ENCODE measurements at places on chromosomes 6 and 20. TPM values are rescaled to one million over a fixed set of nuclear protein-coding genes. Genes with fewer than 3 reads are reported as not detected.

NKX2-2 gene
- not detected for total RNA-seq

IL20RA gene
- 16.7 TPM for total RNA-seq

- DNase-seq, result no peak
Measured at GRCh38 chr6:31465185-31465536, 32.8 kb upstream of the MICB start.

- no peak for DNase-seq
Measured at GRCh38 chr6:33142501-33143070, 49.7 kb downstream of the COL11A2 start.

DNA sequence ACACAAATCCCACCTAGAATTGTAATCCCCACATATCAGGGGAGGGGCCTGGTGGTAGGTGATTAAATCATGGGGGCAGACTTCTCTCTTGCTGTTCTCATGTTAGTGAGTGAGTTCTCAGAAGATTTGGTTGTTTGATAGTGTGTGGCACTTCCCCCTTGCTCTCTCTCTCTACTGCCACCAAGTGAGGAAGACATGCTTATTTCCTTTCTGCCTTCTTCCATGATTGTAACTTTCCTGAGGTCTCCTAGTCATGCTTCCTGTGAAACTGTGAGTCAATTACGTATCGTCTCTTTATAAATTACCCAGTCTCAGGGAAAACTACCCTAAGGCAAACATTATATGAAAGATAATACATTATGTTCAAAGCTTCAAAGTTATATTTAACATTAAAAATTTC is 1297.5 kb upstream of the CITED2 start:
- DNase-seq, result peak; percentile 13

DNA sequence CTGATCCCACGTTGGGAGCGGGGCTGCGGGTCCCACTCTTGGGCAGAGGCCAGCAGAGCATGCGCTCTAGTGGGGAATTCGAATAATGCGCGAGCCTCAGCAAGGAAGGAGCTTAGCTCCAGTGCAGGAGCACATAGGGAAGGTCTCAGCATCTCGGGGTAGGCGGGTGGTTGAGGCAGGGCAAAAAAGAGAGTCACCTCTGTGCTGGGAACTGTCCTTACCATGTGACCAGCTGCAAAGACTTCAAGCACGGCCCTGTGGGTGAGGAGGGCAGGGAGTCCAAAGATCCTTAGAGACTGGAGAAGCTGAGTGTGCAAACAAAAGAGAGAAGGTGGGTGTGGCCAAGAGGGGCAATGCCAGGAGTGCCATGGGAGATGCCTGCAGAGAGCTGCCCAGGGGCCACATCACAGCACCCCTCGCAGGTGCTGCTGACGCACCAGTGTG is 79.2 kb upstream of the CD93 start:
- DNase-seq, result peak; percentile 60

DNA sequence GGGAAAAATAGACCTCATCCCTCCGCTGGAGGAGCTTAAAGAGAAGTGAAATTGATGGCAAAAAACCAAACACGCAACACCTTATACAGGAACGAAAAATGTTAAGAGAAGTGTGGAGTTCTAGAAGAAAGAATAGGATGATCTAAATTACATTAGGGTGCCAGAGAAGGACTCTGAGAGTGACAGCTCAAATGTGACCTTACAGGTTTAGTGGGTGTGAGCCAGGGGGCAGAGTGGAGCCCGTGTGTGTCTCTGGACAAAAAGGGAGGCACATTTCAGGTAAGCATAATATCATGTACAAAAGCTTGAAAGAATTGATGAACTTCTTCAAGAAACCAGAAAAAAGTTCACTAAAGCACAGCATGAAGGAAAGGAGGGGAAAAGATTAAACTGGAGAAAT is 20.8 kb downstream of the HLA-DRA start:
- DNase-seq, result no peak
